Activated naive CD4-positive, alpha-beta T cell (primary cell): ENCODE measurements at places on chromosomes 12 and 14.

DNA sequence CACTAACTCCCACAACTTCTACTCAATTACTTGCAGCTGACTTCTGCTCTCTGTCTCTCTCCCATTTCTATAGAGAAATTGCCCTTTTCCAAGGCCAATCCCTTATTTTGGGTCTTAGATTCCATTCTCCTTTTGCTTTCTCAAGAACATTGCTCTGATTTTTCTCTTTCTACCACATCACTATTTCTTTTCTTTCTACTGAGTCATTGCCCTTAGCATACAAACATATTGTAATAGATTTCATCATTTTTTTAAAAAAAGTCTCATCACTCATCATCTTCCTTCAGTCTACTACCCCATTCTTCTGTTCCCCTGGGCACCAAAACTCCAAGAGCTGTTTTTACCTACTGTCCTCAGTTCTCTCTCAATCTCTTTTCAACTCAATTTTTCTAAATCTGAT, 4.4 kb upstream of the KCNA1 start:
- DNase-seq, result no peak

DNA sequence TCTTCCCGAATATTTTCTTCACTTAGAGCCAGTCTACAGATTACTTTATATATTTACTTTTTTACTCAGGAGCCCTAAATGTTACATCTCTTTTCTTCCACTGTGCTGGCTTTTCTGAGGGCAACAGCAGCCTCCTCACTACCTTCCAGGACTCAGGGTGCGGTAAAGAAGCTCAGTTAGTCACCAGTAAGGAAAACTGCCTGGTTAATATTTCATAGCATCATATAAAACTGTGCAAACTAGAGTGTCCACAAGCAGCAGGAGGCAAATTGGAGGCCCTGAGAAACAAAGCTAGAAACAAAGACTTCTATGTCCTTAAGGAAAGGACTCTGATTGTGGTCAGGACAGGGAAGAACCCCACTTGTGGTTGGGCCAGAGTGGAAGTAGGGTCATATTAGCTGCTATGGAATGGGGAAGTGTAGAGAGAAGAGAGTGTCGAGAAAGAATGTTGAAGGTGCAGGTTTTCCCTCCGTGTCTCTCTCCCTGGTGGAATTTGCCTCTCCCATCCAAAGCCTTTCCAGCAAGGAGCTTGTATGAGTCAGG, 220.1 kb downstream of the SLC15A4 start:
- no peak for DNase-seq

DNA sequence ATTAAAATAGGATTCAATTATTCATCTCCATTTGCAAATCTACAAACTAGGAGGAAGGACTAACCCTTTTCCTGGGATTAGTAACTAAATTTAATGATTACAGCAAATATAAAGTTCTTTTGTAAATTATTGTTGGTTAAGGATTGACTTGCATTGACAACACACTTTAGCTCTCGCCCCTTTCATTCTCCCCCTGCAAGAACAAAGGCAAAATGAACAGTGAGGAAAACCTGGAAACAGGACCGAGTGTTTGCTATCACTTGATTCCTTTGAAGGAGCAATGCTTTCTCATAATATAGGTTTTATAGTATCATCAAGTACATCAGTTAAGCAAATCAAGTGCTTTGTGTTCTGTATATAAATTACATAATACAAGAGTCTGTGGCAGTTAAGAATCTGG, 7.4 kb upstream of the COX16 start:
- DNase-seq, result no peak

DNA sequence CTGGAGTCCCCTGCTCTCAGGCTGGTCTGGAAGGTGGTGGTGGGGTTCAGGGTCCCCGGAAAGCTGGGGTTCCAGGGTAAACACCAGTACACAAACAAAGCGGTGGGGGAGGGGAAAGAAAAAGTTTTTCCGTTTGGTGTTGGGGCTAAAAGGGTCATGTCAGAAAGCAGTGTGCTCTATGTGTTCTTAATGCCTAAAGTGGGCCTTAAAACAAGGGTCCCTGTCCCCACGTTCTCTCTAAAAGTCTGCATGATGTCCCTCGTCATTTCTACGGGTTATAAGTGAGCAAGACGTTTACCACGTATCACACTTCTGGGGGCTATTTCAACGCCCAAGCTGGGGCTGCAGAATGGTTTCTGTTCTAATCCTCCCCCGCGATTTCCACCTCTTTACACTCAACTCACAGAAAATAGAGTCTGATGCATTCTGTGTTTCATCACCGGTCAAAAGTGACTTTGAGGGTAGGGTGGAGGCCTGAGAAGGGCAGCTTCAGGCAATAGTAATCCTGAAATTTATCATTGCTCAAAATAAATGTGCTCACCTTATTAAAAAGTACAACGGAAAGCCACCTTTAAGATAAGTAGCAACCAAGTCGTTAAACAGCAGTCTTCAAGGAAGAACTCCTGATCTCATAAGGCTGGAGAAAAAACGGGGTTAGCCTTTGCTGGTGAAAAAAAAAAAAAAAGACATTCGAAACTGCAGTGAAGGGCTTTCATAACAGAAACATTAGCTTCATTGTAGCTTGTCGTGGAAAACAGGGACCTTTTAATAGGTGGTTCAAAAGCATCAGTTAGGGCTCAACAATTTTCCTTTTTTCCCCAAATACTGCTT, 63.9 kb upstream of the PTGR2 start:
- DNase-seq, result no peak

- DNase-seq, result peak; percentile 79
Measured at GRCh38 chr12:107320033-107320928, 226.9 kb upstream of the CRY1 start.

GRCh38 chr14:67852926-67853604, 33.5 kb downstream of the RAD51B start:
- no peak for DNase-seq

DNA sequence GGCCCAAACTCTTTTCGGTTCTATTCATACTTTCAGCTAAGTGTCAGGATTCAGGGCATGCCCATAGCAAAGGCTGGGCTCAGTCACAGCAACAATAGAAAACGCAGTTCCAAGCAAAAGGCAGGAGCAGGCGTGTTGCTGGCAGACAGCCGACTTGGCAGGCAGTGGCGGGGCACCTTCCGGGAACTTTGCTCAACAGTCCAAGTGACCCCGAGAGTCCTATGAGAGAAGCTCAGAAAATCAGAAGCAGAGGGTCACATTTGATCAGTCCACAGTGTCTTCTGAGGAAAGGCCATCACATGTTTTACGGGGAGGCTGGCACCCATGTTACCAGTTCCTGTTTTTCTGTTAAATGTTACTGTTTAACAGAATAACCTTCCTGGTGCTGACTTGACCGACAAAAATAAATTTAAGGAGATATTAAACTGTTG, 115.0 kb downstream of the DACT1 start:
- no peak for DNase-seq

GRCh38 chr14:21978184-21978998, 304.8 kb upstream of the OR4E1 start:
- DNase-seq, result peak; percentile 1

DNA sequence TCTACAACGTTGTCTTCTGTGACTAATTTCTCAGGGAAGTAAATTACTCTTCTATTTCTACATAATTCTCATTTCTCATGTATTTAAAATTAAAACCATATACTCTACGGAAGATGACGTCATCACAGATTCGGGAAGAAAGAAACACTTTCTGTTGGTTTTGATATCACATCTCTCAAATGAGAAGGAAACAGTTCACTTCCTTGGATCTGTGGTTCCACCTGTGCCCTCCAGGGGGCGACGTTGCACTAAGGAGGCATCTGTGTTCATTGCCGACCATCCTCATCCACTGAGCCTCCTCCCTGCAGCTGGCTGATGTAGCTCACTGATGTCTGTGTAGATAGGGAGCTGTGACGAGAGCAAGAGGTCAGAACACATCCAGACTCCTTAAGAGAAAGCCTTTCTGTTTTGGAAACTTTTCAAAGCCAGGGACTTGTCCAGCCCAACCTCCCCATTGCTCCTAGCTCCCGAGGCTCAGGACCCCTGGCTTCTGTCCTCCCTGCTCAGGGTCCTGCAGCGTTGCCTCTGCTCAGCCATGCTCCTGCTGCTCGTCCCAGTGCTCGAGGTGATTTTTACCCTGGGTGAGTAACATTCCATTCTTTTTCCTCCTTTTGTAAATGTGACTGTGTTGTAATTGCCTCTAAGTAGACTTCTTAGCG, 172.7 kb upstream of the OR4E1 start:
- DNase-seq, result peak; percentile 6

DNA sequence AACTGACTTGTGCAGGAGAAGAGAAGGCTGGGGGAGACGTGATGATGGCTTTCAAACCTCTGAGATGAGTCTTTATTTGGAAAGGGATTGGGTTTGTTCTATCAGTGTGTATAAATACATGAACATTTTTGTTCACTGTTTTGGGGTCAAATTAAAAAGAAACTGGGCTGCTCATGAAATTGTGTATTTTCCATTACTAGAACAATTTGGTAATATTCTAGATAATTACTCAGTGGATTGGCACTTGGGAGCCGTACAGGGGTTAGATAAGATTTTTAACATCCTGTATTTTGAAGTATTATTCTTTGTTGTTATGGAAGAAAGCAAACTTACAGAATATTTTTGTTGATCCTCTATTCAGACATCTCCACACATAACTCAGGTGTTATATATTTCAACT, 340.6 kb downstream of the PRKD1 start:
- no peak for DNase-seq

DNA sequence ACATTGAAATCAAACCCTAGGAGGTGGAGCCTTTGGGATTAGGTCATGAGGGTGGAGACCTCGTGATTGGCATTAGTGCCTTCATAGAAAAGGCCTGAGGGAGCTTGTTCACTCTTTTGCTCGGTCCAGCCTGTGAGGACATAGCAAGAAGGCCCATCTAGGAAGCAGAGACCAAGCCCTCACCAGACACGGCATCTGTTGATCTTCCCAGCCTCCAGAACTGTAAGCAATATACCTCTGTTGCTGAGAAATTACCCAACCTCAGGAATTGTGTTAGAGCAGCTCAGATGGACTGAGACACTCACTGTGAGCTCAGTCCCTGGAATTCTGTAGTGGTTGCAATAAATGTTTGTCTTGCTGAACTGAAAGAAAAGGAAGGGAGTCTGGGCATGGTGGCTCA, 116.2 kb upstream of the MAP1LC3B2 start:
- DNase-seq, result no peak

GRCh38 chr12:119014368-119014767, 33.0 kb downstream of the SRRM4 start:
- no peak for DNase-seq

DNA sequence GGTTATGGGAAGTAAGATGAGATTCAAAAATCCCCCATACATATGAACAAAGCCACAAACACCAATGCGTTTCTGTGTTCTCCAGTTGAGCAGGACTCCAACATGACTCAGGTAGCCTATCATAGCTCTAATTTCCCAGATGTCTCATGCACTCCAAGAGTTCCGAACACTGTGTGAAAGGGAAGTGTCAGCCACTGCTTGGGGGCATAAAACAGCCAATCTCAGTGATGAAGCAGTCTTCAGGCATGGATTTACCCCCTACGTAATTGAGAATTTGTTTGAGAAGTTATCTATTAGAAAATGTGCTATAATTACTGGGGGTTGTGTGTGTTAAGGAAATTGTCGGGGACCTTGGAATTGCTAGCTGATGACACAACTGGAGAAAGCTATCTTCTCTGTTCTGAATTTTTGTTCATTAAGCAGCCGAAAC, 153.9 kb upstream of the AVPR1A start:
- no peak for DNase-seq
